ENCODE measurements at places on chromosomes 6 and 20.

- DNase-seq = no peak
Measured at GRCh38 chr6:42010185-42010891, 40.0 kb upstream of the TAF8 start.

- DNase-seq = no peak
Measured at GRCh38 chr20:15222502-15223330, 885.3 kb upstream of the FLRT3 start.

GRCh38 chr20:61704661-61705060, 361.0 kb downstream of the TAF4 start:
- DNase-seq = no peak

DNA sequence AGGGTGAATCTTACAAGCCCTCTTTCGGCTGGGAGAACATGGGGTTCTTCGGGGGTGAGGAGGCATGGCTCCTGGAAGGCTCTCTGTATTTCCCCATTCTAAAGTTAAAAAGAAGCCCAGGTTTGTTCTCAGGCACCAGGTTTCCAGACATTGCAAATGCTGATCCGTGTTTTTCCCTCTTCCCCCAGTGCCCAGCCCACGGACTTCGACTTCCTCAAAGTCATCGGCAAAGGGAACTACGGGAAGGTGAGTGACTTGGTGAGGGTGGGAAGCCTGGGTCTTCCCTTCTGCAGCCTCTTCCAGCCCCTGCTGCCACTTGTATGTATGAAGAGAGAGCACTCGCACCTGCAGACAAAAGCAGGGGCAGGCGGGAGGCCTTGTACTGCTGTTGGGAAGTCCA, 8.7 kb downstream of the SGK2 start:
- no peak for DNase-seq

GRCh38 chr6:125102891-125103290, 50.7 kb upstream of the TPD52L1 start:
- no peak for DNase-seq

- DNase-seq = peak; percentile 90
Measured at GRCh38 chr6:35318196-35319171, 20.9 kb downstream of the DEF6 start.

- DNase-seq = no peak
Measured at GRCh38 chr20:44901974-44902373, 7.9 kb upstream of the PABPC1L start.

DNA sequence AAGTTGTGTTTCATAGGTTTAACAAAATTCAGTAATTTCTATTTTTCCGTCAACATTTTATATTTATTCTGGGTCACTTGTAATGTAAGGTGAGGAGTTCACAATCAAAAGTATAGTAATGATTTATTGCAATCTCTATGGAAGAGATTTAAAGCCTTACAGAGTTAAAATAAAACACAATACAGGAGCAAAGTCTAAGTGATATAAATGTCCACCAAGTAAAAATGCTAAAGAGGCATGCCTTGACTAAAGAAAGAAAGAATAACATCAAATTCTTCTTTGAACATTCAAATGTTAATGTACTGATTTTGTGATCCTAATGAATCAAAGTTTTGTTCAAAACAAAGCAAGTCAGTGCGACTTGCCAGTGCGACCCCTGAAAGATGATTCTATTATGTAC, 61.5 kb downstream of the REPS1 start:
- DNase-seq = no peak

DNA sequence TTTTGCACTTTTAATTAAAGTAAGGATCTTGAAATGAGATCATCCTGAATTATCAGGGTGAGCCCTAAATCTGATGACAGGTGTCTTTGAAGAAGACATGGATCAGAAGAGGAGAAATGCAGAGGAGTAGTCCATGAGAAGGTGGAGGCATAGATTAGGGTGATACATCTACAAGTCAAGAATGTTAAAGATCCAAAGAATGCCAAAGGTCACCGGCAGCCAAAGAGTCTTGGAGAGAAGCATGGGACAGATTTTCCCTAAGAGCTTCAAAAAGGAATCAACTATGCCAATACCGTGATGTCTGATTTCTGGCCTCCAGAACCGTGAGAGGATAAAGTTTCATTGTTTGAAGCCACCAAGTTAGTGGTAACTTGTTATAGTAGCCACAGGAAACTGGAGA, 59.0 kb upstream of the THEMIS start:
- DNase-seq = no peak

DNA sequence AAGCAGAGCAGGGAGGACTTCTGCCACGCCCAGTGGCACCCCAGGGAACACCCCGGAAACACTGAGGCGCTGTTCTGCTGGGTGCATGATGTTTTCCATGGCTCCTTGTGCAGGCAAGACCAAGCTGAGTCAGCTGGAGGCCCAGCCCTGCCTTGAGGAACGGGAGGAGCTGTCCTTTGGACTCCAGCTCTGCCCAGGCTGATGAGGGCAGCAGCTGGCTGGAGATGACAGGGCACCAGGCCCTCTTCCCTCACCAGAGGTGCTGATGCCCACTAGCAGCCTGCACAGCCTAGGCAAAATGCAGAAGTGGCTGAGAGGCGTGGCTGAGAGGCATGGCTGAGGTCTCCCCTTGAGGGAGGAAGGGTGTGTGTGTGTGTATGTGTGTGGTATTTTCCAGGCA, 2.4 kb downstream of the C6orf132 start:
- DNase-seq = peak; percentile 39

DNA sequence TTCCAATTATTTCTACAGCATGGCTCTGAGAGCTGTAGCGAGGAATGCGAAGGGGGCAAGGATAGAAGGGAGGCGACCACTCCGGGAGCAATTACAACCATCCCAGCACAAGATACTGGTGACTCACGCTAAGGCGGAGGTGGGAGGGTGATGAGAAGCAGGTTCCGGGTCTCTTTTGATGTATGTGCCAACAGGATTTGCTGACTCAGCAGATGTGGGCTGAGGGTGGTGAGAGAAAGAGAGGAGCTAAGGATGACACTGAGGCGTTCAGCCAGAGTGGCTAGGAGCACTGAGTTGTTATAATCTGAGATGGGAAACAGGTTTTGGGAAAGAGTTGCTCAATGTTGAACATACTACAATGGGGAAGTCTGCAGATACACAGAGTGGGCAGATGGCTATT, 9.3 kb upstream of the TXNDC5 start:
- no peak for DNase-seq

DNA sequence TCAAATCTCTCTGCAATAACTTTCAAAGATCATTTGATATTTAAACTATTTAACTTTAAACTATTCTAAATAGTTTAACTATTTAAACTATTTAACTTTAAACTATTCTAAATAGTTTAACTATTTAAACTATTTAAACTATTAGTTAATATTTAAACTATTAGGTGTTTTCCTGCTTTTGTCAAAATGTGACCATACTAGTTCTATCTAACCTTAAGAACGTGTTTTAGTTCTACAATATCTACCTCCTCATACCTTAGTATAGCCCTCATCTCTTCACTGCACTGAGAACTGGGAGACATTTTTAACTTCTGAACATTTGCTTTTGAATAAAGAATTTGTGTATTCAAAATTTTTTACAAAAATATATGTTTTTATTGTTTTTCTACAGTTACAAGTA, 429.1 kb downstream of the ADGRB3 start:
- DNase-seq = no peak

GRCh38 chr6:12849809-12850198, 133.2 kb downstream of the PHACTR1 start:
- DNase-seq = no peak

- peak; percentile 75 for DNase-seq
Measured at GRCh38 chr20:10553326-10553984, 118.3 kb downstream of the SLX4IP start.

GRCh38 chr20:9928955-9929354, 90.1 kb upstream of the PAK5 start:
- no peak for DNase-seq

GRCh38 chr20:21575167-21575566, 61.3 kb upstream of the NKX2-2 start:
- DNase-seq = no peak

- DNase-seq = no peak
Measured at GRCh38 chr6:15356937-15357336, 111.1 kb downstream of the JARID2 start.

GRCh38 chr6:43269273-43270007, 26.2 kb downstream of the TTBK1 start:
- DNase-seq = peak; percentile 63

- DNase-seq = no peak
Measured at GRCh38 chr20:15834857-15835256, 738.4 kb downstream of the KIF16B start.

- DNase-seq = peak; percentile 39
Measured at GRCh38 chr6:16257999-16258708, 19.8 kb downstream of the GMPR start.

- DNase-seq = peak; percentile 89
Measured at GRCh38 chr6:12957321-12958051, 240.9 kb downstream of the PHACTR1 start.

- no peak for DNase-seq
Measured at GRCh38 chr20:4071178-4071693, 55.9 kb upstream of the RNF24 start.

DNA sequence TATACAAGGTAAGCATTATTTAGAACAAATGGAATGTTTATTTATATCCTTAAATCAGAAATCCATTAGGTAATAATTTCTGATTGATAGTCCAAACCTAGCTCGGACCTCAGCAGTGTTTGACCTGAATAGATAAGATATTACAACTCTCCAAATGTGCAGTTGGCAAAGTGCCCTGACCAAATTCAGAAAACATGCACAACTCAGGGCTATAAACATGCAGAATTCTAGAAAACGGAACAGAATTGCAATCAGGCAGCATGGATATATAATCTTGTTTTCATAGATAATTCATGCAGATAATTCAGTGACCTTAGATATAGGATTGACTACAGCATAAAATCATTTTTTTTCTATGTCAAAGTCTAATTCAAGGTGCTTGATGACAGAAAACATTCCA, 626.6 kb upstream of the CITED2 start:
- DNase-seq = no peak

DNA sequence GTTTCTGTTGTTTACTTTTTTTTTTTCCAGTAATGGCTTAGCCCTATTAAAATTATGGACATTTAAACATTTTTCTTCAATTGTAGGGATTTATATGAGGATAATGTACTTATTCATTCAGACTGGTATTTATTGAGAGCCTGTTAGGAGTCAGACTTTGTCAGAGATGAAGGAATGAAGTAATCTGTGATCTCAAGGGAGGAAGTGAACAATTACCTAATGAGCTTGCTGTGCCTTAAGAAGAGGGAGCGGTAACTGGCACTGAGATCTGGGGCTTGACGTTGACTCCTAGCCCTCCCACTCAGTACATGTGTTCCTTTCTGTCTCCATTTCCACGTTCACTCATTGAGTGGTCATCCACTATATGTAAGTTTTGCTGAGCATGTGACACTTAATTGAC, 12.6 kb downstream of the AFDN start:
- DNase-seq = no peak

- DNase-seq = no peak
Measured at GRCh38 chr20:37123441-37123840, 27.6 kb upstream of the RBL1 start.

- no peak for DNase-seq
Measured at GRCh38 chr20:23187751-23188150, 101.6 kb upstream of the CD93 start.

DNA sequence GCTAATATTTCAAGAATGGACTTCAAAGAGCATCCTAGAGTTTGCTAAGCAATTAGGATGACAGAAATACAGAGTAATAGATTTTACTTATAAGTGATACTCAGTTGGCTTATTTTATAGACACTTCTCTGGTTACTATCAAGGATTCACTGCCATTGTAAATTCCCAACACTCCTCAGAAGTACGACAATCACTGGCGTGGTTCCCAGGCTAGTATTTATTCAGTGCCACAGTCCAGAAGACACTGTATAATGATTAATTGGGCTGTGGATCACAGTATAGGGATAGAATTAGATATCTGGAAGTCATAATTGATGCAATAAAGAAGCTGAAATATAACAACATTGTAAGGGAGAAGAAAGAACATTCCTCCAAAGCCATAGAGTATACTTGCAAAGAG, 15.7 kb downstream of the MANEA start:
- no peak for DNase-seq
